CD4-positive, alpha-beta T cell treated with Interleukin-15 for 4 hours (primary cell): ENCODE measurements at places on chromosomes 2 and 18.

DNA sequence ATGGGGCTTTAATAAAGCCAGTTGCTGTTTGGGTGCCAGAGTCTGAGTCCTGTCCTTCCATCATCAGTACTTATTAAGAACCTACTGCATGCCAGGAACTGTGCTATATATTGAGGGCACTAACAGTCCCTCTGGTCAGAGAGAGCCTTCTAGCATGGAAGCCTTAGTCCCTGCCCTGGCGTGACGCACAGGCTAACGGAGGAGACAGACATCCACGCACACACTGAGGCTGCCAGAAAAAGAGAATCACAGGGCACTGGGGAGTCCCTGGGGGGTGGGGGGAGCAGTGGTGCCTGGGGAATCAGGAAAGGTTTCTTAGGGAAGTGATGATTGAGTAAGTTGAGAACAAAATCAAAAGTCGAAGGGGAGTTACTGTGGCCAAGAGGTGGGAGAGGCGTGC is 31.5 kb downstream of the CTIF start:
- no peak for DNase-seq

GRCh38 chr2:199085261-199085660 is 372.5 kb downstream of the SATB2 start:
- no peak for DNase-seq

GRCh38 chr18:30334781-30335180 is 707.8 kb downstream of the DSC3 start:
- DNase-seq = no peak

DNA sequence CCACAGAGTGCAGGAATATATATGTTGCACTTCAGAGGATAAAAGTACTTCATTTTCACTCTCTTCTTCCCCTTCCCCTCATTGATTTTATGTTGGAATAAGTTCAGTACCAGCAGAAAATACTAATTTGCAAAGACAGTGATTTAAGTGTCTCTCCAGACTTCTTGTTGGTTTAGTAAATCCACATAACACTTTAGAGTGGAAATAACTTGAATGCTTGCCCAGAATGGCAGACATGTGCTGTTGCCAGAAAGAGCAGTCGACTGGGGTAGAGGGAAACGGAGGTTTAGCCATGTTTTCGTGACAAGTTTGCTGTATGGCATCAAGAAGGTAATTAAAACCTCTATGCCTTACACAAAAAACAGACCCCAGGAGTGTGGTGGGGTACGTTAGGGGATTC is 246.0 kb upstream of the CXCR4 start:
- DNase-seq = no peak

GRCh38 chr18:79048245-79048632 is 21.0 kb upstream of the ATP9B start:
- DNase-seq = no peak

DNA sequence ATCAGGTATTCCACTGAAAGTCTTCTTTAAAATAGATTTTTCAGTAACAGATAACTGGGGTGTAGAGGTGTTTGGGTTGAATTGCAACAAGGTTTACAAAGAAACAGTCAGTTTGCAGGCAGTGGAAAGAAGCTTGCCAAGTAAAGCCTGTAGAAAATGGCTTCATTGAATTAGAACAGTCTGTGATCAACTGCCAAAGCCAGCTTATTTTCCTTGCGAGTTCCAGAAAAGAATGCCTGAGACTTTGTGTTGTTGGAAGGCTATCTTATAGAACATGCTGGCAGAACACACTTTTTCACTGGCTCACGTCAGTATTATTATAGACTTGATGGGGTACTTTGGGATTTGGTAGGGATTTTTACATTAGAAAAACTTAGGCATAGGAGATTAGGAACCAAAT is 601.0 kb downstream of the XIRP2 start:
- no peak for DNase-seq

DNA sequence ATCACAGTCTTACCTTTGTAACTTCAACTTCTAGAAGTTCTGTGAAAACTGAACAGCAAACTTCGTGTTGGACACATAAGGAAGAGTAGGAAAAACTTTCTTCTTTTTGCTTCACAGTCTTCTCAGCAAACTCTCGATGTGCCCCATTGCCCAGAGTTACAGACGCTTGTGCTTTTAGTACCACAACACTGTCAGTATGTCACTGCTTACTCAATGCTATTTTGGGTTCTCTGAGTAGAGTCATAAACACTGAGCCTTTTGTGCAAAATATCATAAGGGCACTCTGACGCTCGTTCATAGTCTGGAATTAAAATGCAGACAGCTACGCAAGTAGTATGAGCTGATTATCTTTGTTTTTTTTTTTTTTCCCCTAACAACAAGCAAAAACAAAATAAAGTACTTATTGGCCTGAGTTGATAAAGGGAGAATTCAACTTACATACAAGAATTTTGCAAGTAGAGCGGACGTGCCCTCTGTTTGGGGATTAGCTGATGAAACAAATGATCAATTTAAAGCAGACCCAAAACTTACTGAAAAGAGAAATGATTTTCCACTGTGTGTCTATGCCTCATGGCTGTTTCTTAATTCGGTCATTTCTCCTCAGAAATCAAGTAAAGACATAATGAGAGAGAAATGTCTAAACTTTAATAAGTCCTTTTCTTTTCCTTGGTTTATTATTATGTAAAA is at the start of gene CDH19:
Gene CDH19 (minus strand): TSS at position 150 of the 687 bp plus-strand sequence. CDS start 31,886 bp downstream, outside the sequence.
- no peak for DNase-seq

DNA sequence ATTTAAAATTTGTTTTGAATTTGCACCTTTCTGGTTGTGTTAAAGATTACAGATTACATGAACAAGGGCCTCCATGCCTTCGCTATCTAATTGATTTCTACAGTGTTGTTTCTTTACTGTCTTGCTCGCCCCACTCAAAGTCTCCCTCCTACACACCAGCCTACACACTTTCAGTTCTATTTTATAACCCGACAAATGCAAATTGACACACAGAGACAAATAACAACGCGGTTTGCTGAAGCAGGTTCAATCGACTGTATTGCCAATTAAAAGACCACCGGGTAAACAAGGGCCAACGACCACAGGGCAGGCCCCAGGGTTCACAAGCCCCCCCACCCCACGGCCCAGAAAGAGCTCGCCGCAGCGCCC is 869 bp downstream of the STARD7 start:
- DNase-seq = no peak
